Hepatocyte (in vitro differentiated cells): ENCODE measurements at places on chromosomes 6 and 20. TPM values are rescaled to one million over a fixed set of nuclear protein-coding genes. Genes with fewer than 3 reads are reported as not detected.

DNA sequence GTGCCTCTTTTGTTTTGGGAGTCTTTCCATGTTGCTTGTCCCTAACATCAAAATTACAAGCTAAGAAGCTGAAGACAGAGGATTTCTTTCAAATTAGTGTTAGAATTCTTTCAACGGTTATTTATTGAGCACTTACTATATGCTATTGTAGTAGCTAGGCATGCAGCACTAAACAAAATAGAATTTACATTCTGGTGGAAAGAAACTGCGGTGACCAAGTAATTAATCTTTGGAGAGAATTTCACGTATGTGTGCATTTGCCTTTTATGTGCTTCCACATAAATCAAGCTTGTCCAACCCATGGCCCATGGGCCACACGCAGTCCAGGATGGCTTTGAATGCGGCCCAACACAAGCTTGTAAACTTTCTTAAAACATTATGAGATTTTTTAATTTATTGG, 33.0 kb upstream of the DUSP22 start:
- peaks cover 2% of the 10 kb centered on the region for H3K27me3 ChIP-seq
- DNase-seq: no peak
- no peaks in the 10 kb centered on the region for H3K36me3 ChIP-seq
- H3K27ac ChIP-seq: no peak overlapping the region

GRCh38 chr20:54431156-54431944, 44.0 kb upstream of the DOK5 start:
- H3K27me3 ChIP-seq: no peaks in the 10 kb centered on the region
- no peak overlapping the region for H3K4me3 ChIP-seq
- no peak for DNase-seq
- H3K36me3 ChIP-seq: no peaks in the 10 kb centered on the region
- H3K4me1 ChIP-seq: no peaks in the 10 kb centered on the region
- no peak overlapping the region for H3K27ac ChIP-seq

- H3K36me3 ChIP-seq: no peaks in the 10 kb centered on the region
- no peak for DNase-seq
- H3K4me1 ChIP-seq: no peaks in the 10 kb centered on the region
- H3K27me3 ChIP-seq: no peaks in the 10 kb centered on the region
- H3K4me3 ChIP-seq: no peak overlapping the region
- H3K27ac ChIP-seq: no peak overlapping the region
These were observed 19.3 kb upstream of the RIMS4 start for GRCh38 chr20:44829688-44830087.

DNA sequence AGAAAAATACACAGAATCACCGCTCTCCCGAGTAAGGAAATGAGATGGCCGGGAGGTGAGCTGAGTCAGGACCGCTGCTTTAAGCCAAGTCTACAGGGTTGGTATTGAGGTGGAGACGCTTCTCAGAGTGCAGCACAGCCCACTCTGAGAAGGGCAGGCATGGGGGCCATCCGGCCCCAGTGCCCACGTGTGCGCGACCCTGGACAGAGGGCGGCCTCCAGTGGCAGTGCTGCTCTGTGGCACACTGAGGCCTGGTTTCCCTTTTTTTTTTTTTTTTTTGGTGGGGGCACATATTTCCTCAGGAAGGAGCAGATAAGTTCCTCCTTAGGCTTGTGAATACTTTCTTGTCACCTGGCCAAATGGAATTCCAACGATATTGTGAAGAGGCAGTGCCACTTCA, 88.8 kb downstream of the FOXC1 start:
- no peaks in the 10 kb centered on the region for H3K36me3 ChIP-seq
- no peak overlapping the region for H3K4me3 ChIP-seq
- peaks cover 3% of the 10 kb centered on the region for H3K4me1 ChIP-seq
- H3K27ac ChIP-seq: no peak overlapping the region
- no peaks in the 10 kb centered on the region for H3K27me3 ChIP-seq

GRCh38 chr20:17642404-17643269, 39.4 kb downstream of the RRBP1 start:
- DNase-seq: no peak
- no peak overlapping the region for H3K4me3 ChIP-seq
- H3K27me3 ChIP-seq: no peaks in the 10 kb centered on the region
- no peaks in the 10 kb centered on the region for H3K36me3 ChIP-seq

RSPO3 gene
- total RNA-seq: 1.9 and 4.8 TPM in 2 replicates
